ENCODE measurements at places on chromosomes 11 and 22. TPM values are rescaled to one million over a fixed set of nuclear protein-coding genes. Genes with fewer than 3 reads are reported as not detected.

DNA sequence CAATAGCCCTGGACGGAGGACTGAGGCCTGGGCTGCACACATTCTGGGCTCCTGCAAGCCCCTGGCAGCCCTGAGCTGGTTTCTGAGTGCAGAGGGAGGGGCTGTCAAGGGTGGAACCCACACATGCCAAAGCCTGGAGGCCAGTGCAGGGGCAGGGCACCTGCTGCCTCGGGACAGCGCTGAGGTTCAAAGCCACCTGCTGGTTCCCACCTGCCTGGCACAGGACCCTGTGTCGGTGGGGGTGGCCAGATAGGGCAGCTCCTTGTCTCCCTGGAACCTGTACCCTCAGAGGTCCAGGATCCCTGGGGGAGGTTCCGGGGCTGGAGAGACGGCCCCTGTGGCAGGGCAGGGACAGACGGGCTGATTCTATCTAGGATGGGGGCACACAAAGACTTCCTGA lies 40.8 kb downstream of the RTN4R start:
- DNase-seq = peak; percentile 78

APLNR gene
- 1.2 TPM for polyA plus RNA-seq

TMEM45B gene
- 2.5 TPM for polyA plus RNA-seq

GRCh38 chr22:33209930-33210784 lies 152.0 kb upstream of the SYN3 start:
- DNase-seq = no peak

- no peak for DNase-seq
Observed at GRCh38 chr11:105910095-105910715, 111.8 kb downstream of the MSANTD4 start.

DNA sequence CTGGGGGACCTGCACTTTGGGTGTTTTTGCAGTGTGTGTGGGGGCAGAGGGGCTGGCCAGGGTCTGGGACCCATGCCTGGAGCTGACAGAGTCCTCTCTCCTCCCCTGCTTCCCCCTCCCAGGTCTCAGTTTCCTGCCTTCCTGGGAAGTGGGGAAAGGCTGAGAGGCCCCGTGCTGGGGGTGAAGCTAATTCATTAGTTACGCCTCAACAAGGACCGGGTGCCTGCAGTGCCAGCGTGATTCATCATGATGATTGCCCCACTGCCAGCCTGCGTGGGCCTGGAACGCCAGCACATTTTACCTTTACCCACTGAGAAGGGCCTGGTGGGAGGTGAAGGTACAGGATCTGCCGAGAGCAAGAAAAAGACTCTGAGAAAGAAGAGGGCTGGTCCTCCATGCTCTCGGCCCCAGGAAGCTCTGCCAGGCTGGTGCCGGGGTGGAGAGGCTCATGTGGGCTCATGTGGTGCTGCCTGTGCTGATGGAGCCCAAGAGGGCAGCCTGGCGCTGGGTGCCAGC lies 2.9 kb upstream of the LRRC10B start:
- DNase-seq = no peak

GRCh38 chr11:35944503-35945136 lies 758 bp downstream of the LDLRAD3 start:
- no peak for DNase-seq

GRCh38 chr11:12707500-12707880 lies 33.3 kb downstream of the TEAD1 start:
- DNase-seq = no peak

DNA sequence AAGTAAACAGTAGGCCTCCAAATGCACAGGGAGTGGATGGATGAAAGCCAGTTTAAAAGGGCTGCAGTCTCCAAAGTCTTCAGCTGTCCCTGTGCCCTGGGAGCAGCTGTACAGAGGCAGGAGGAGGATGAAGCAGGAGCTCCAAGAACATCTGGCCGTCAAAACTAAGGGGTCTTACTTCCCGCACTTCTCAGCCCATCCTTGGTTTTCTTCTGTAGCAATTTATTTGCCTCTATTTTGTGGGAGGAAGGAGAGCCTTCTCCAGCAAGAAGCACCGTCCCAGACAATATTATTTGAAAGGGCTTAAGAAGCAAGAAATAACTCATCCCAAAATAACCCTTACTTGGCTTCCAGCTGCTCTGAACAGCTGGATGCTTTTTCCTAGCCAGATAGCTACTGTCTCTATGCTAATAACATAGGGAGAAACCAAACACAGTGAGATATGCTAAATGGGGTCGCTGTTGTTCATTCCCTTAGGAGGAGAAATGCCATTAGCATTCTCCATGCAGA lies 133.2 kb downstream of the SPATA19 start:
- no peak for DNase-seq

- DNase-seq = no peak
Observed at GRCh38 chr11:44368886-44369285, 58.9 kb upstream of the ALX4 start.

Data from pancreas (tissue), 10 donors.